ENCODE measurements at places on chromosomes 6 and 20.

- no peak for DNase-seq
Measured at GRCh38 chr20:7180256-7181045, 413.0 kb downstream of the BMP2 start.

- DNase-seq = no peak
Measured at GRCh38 chr6:93474733-93475179, 55.4 kb upstream of the EPHA7 start.

DNA sequence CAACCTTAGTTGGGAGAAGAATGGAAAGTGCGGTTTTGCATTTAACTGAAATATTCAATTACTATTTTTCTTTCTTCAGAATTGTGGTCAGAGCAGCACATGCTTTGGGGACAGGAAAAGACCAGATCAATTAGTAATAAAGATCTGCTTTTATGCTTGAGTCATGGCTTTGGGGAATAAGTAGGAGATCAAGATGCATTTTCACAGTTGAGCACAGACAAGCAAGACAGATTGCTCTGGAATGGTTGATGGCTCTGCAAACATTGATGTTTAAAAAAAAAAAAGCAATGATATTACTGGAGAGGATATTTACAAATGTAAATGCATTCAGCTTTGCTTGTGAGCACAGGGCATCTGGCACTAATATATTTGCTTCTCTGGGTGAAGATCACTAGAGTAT lies 224.4 kb upstream of the SASH1 start:
- DNase-seq = no peak

GRCh38 chr6:25413207-25413905 lies 134.2 kb downstream of the CARMIL1 start:
- DNase-seq = no peak

DNA sequence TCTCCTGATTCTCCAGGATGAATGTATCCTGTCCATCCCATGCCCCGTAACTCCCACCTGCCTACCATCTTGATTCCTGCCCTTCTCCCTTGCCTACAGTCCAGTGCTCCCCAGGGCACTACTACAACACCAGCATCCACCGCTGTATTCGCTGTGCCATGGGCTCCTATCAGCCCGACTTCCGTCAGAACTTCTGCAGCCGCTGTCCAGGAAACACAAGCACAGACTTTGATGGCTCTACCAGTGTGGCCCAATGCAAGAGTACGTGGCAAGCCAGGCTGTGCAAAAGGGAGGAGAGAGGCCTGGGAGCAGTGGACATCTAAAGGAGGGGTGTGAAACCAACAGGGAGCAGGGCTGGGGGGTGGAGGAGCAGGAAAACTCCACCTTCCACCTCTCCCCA lies 15.0 kb upstream of the ZNF76 start:
- no peak for DNase-seq

DNA sequence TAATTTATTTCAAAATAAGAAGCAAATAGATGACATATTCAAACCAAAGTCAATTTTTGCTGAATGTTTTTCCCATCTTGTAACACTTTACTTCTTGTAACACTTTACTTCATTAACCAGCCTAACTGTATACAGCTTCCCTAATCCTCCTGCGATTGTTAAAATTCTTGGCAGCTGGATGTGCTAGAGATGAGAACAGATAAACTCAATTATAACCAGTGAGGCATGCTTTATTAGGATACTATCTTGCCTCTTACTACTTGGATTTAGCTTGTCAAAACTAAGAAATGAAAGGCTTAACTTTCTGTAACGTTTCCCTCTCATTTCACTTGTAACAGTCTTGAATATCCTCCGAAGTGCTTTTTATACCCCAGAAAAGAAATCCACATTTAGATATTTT lies 94.1 kb upstream of the BMP5 start:
- no peak for DNase-seq

DNA sequence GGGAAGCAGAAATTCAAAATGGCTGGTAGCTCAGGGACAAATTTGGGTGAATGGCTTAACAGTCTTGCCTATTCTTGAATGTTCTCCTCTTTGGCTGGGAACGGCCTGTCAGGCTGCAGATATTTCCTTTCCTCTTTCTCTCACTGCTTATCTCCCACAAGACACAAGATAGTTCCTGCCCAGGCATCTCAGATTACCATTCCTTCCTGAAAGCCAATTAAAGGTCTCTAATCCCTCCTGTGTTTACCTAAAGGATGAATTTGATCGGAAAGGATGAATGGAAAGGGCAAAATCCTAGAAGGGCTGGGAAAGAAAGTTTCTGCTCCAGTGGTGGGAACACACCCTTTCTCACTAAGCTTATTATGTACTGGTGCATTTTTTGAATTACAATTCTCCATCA lies 95.9 kb upstream of the JAG1 start:
- no peak for DNase-seq

DNA sequence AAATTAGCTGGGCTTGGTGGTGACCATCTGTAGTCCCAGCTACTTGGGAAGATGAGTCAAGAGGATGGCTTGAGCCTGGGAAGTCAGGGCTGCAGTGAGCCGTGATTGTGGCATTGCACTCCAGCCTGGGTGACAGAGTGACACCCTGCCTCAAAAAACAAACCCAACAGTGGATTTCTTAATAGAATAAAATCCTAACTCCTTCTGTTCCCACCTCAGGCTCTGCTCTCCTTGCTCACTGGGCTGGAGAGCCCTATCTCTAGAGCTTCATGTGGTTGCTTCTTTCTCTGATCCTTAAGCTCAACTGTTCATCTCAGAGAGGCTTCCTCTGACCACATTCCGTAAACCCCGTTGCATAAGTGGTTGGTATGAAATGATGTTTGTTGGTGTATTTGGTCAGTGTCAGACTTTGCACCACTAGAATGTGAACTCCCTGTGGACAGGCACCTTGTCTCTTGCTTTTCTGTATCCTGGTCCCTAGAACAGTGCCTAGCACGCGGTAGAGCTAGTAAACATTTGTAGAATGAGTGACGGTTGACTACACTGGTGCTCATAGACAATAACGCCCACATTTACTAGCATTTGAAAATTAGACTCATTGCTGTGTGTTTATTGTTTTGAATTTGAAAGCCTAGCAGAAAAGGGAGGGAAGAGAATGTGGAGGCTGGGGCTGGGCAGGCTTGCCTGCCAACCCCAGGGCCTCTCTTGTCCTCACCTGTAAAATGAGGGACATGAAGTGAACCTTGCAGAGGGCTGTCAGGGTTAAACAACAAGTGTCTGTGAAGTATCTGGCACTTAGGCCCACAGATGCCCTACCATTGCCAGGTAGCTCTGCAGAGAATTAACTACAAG lies 4.2 kb downstream of the MAPRE1 start:
- DNase-seq = peak; percentile 23

- no peak for DNase-seq
Measured at GRCh38 chr20:36304786-36305495, 1.2 kb upstream of the DLGAP4 start.

DNA sequence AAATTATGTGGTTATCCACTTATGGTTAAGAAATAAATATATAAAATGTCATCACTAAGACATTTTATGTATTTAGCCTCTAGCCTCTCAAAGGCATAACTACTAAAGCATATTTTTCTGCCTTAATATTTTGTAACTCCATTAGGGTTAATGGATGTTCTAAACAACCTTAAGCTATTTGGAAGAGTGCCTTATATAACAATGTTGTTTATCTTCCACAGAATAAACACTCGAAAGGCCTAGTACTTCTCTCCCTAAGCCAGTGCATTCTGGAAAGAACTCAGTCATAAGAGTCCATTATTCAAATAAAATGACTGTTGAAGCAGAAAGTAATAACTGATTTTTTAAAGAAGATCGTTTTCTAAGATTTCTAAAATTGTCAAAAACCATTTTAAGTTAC lies 15.0 kb upstream of the PRIM2 start:
- DNase-seq = no peak

DNA sequence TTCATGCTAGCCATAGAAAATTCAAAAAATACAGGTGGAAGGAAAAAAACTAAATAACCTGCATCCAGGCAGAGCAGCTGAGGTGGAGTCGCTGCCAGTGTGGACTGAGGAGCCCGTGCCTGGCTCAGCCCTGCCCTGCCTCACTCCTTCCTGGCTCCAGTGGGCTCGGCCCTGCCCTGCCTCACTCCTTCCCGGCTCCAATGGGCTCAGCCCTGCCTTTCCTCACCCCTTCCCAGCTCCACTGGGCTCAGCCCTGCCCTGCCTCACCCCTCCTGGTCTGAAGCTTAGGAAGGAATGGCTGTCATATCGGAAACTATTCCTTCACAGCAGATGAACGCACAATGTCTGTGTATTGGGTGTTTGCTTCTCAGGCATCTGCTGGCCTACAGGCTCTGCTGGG lies 142.1 kb downstream of the SMOC2 start:
- DNase-seq = no peak
